ENCODE measurements at places on chromosomes 4 and X.

DNA sequence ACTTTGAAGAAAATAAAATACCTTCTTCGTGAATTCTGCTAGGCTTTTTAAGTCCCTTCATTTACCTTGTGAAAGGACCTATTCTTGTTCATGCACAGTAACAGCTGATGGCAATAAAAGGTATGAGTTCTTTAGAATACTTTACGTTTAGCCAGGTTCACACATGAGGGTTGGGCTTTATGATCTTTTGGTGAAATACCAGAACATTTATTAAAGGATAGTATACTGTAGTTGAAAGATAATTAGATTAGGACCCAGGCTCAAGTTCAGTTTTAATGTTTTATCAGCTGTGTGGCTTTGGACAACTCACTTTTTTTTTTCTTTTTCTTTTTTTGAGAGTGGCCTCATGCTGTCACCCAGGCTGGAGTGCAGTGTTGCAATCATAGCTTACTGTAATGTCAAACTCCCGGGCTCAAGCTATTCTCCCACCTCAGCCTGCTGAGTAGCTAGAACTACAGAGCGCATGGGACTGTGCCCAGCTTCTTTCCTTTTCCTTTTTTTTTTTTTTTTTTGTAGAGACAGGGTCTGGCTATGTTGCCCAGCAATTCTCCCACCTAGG lies 28.2 kb upstream of the NEIL3 start:
- DNase-seq = no peak

GRCh38 chrX:38811515-38812243 lies 10.4 kb downstream of the MID1IP1 start:
- DNase-seq = no peak

DNA sequence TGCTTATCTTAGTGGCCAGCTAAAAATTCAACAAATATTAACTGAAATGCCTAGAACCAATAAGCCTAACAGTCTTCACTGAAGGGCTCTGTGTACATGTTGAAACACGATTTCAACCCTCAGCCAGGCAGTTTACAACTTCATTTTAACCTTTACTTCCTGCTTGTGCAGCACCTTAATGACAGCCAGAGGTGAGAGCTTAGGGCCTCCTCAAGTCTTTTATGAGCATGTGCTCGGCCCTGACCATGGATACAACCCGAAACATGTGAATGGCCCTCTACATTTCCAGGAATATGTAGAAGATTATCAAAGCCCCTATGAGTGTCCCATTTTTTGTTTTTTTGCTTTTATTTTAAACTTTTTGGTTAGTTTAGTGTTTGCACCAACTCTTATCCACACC lies 88.3 kb downstream of the MSN start:
- no peak for DNase-seq

DNA sequence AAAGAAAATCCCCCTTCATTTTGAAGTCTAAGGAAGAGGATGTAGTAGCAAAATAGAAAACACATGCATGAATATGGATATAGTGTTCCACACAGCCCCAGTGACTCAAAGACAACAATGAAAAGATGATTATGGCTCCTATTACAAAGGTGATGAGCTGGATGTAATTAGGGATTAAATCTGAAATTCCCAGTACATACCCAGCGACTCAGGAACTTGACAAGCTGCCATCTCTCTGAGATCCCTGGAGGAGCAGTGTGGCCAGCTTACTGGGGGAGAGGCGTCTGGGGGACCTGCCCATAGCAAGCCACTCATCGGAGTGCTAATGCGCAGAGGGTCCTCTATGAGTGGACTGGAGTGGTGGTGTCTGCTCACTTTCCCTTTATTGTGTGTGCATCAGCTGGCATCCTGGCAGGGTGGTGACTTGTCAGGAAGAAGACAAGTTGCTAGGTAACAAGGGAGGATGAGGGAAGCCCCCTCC lies 42.7 kb upstream of the MGST2 start:
- DNase-seq = no peak

DNA sequence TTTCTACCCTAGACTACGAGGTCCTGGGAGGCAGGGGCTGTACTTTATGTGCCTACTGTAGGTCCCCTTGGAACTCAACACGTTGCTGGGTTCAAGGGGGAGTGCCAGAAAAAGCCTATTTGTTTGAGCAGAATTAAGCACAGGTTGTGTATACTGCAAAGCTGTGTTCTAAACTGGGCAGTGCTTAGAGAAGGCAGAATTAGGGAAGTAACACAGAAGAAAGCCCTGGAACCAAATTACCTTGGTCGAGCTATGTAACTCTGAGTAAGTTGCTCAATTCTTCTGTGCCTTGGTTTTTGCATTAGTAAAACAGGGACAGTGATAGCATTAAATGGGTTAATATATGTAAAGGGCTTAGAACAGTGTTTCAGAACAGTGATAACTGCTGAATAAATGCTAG lies 245.0 kb upstream of the SFRP2 start:
- no peak for DNase-seq

- DNase-seq = no peak
Observed at GRCh38 chr4:78971776-78972175, 32.5 kb upstream of the PAQR3 start.

DNA sequence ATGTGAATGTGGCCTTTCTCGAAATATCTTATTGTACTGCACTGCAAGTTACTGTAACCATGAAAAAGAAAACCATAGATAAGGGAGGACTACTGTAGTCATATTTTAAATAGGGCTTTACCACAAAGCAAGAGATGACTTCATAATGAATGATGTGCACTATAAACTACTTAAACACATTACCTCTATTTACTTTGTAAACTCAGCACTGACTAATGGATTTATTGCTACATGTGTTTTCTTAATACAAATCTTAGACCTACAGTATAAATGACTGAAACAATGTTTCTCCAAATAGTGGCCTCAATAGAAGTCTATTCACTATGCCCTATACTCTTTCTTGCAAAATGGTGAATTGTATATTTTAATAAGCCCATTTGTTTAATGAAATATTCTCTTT lies 61.1 kb downstream of the HDX start:
- DNase-seq = no peak

DNA sequence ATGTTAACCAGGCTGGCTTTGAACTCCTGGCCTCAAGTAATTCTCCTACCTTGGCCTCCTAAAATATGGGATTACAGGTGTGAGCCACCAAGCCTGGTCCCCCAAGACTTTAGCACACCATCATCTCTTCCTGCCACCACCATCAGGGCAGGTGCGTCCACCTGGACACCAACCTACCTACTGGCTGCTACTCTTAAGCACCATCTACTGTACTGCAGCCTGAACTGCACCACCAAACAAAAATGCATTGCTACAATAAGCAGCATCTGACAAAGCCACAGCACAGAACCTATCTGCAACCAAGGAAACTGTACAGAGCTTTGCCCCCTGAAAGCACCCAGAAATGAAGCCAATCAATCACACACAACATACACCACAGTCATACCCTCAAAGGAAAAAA lies 139.7 kb downstream of the EFHC2 start:
- DNase-seq = no peak

DNA sequence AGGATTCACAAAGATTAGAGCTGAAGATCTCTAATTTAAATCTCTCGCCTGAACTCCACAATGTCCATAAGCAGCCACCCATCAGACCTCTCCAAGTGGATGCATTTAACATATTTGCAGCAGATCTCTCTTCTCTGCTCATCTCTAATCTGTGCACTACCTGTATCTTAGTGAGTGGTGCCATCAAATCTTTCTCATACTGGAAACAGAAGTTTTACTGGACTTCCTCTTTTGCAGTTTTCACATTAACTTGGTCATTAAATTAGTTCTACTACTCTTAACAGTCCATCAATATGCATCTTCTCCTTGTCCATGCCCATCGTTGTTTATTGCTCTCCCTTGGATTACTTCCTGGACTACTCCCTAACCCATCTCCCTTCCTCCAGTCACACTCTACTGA lies 488.5 kb downstream of the IL15 start:
- DNase-seq = no peak

DNA sequence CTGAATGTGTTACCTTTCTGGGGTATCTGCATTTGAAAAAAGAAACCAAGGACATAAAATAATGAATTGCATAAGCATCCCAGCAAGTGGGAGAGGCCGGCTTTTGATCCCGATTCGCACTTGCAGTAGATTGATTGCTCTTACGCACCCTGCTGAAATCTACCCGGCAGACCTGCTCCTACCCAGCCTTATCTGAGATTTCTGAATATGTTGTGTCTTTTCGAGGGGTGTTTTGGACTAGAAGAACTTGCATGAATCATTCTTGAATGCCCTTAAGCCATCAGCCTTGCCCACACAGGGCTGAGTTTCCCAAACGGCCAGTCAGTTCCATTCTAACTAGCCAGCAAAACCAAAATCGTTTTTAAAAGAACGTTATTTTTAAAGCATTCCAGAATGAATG lies 174.4 kb upstream of the BCOR start:
- no peak for DNase-seq

- DNase-seq = no peak
Observed at GRCh38 chrX:103099691-103100090, 6.7 kb upstream of the NXF3 start.

DNA sequence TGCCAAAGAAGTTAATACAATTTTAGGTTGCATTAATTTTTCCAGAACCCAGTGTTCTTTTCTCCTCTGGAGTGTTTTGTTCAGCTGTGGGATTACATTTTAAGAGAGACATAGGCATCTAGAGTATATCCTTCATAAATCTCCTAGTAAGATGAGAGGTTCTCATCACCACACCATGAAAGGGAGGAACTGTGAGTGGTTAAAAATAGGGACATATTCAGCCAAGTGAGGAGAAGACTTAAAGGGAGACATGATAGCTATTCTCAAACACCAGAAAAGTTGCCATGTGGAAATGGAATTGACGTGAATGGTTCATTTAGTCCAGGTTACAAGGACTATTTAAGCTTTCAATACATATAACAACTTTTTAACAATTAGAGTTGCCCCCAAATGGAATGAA lies 6.5 kb upstream of the MRPL1 start:
- DNase-seq = no peak

GRCh38 chr4:155742310-155743015 lies 16.4 kb upstream of the GUCY1B1 start:
- no peak for DNase-seq

DNA sequence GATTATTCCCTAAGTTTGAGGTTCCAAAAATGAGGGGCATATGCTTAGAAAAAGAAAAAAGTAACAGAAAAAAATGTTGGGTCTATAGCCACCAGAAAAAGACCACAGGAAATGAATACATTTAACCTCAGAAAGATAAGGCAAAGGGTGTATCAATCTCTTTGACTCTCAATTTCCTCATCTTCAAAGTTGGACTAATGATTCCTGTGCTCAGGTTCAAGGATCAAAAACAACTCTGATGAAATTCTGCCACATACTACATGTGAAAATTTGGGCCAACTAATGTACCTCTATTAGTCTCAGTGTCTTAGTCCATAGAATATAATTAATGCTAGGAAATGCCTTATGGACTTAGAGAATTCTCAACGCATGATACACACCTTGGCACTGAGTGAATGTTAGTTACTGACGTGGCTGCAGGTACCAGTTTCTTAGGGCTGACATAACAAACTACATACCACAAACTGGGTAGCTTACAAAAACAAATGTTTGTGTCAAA lies 257.7 kb downstream of the ANKRD50 start:
- no peak for DNase-seq

- DNase-seq = peak; percentile 79
Observed at GRCh38 chrX:46376246-46376885, 168.9 kb downstream of the ZNF674 start.

DNA sequence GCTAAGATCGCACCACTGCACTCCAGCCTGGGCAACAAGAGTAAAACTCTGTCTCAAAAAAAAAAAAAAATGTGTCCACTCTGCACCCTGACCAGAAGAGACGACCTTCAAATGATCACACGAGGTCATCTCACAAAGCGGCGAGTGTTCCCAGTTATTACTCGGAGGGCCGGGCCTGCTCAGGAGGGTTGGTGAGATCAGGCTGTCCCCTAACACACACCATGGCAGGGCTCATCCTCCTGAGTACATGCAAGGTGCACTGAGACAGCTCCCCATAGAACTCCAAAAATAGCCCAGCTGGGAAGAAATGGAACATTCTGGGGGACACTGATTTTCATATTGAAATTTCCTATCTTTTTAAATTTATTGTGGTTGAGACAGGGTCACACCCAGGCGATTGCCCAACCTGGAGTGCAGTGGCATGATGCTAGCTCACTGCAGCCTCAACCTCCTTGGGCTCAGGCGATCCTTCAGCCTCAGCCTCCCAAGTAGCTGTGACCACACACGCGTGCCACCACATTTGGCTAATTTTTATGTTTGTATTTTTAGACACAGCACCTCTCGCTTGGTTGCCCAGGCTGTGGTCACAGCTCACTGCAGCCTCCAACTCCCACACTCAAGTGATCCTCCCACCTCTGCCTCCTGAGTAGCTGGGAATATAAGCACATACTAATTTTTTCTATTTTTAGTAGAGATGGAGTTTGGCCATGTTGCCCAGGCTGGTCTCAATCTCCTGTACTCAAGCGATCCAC lies 51.5 kb downstream of the DHRSX start:
- no peak for DNase-seq

DNA sequence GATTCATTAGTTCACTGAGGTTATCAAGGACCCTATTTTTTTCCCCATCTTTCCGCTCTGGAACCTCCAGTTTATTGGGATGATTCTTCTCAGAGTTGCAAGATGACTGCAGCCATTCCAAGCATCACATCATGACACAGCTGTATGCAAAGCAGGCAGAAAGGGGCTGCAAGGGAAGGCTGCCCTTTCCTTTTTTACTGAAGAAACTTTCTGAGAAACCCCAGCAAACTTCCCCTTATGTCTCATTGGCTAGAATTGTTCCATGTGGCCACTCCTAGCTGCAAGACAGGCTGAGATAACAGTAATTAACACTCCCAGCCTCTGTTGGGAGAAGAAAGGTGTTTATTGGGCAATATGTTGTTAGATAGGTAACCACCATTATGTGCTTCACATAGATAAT lies 102.6 kb downstream of the SATL1 start:
- no peak for DNase-seq

DNA sequence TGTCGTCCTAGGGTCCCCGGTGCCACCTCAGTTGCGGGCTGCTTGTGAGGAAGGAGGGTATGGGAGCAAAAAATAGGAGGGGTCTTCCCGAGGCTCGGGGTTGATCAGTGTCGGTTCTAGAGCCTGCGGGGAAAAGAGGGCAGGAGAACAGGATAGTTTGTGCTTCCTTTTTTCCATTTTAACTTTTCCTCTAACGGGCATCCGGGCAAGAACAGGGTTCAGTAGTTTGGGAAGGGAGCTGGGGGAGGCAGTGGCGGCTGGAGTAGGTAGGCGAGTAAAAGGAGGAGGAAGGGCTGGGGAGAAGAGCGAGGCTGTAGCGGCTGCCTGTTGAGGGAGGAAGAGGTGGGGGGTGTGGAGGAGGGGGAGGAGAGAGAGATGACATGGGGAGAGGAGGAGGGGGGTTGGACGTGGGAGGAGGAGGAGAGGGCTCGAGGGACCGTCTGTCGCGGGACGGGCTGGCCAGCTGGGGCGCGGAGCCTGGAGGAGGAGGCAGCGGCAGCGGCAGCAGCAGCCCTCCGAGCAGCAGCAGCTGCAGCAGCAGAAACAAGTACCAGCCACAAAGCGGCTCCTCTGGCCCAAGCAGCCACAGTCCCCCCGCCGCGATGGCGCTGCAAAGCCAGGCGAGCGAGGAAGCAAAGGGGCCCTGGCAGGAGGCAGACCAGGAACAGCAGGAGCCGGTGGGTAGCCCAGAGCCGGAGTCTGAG lies at the start of gene SLC16A2:
TSS of gene SLC16A2 (plus strand) at position 458 of the 704 bp plus-strand sequence. CDS start at position 603, 145 bp downstream.
- peak; percentile 85 for DNase-seq

GRCh38 chr4:89213382-89213701 lies 94.3 kb downstream of the GPRIN3 start:
- DNase-seq = no peak

GRCh38 chrX:108091878-108092291 lies 307 bp downstream of the ATG4A start:
- no peak for DNase-seq

Data from endodermal cell (in vitro differentiated cells).